ENCODE measurements at places on chromosomes 6 and 20. TPM values are rescaled to one million over a fixed set of nuclear protein-coding genes. Genes with fewer than 3 reads are reported as not detected.
A peak's percentile ranks its signal among the peaks of the same experiment; 100 is the strongest.

- DNase-seq, result peak; percentile 49
Measured at GRCh38 chr20:26216025-26216424, 519.4 kb upstream of the ZNF337 start.

GRCh38 chr20:52105442-52106422 is 85.8 kb downstream of the ZFP64 start:
- DNase-seq, result no peak

DNA sequence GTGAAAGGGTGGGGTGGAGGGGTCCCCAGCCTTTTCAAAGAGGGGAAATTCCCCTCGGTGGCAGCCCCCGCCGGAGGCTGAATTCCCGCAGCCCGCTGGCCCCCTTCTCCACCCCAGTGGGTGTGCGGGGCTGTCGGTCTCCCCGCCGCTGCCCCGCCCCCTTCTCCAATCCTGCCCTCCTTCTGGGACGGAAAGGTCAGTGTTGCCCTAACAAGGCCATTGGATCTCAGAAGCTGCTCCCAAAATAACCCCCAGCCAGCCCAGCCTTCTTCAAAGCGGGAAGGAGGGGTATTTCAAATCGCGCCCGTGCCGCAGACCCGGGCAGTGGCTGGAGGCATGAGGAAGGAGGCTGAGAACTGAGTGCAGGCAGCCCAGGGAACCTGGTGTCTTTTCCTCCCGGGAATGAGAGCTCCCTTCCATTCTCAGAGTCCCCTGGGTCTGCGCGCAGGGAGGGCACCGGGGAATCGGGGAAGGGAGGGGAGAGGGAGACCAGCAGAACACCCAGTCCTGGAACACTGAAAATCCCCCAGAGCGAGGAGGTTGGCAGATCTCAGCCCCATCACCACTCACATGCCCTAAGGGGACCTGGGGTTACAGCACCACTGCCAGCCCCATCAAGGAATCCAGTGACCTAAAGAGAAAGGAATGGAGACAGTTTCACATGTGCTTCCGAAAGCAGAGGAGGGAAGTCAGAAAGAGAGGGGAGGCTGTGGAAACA is at the start of gene JPH2:
Gene JPH2, minus strand, starts transcription at position 135 of the 718 bp plus-strand sequence. CDS start 483 bp downstream, outside the sequence.
- DNase-seq, result peak; percentile 100

DNA sequence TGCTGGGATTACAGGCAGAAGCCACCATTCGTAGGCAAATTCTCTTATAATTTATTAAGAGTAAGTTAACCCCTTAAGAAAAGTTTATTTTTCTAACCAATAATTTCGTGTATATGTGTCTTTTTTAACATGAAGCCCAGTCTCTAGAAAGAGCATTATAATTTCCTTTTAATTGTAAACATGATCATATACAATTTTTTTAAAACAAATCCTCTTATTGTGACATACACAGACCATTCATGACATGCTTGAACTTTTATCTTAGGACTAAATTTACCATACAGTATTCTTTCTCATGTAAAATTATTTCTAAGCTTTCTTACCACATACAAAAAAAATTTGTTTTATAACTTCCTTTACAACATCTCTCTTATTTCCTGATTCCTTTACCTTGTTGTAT is 6.7 kb downstream of the ACOT13 start:
- peak; percentile 21 for DNase-seq

DCDC2 gene
- not detected for total RNA-seq

HLA-DRA gene
- total RNA-seq, result 21.4 TPM

DDX43 gene
- not detected for total RNA-seq

GPR6 gene
- not detected for total RNA-seq

KIAA0408 gene
- total RNA-seq, result 2.6 TPM

HLA-DRB5 gene
- not detected for total RNA-seq

Measured in RPMI7951 (cell line).